ENCODE measurements at places on chromosomes 5 and 9. TPM values are rescaled to one million over a fixed set of nuclear protein-coding genes. Genes with fewer than 3 reads are reported as not detected.
A peak's percentile ranks its signal among the peaks of the same experiment; 100 is the strongest.

DNA sequence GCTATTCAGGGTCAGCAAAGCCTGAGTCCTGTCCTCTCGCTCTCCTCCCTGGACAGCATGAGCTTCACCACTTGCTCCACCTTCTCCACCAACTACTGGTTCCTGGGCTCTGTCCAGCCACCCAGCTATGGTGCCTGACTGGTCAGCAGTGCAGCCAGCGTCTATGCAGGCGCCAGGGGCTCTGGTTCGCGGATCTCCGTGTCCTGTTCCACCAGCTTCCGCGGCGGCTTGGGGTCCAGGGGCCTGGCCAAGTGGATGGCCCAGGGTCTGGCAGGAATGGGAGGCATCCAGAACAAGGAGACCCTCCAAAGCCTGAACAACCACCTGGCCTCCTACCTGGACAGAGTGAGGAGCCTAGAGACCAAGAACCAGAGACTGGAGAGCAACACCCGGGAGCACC is 8.6 kb downstream of the NIPBL start:
- no peak for DNase-seq

GRCh38 chr9:2560180-2560579 is 61.4 kb upstream of the VLDLR start:
- no peak for DNase-seq

AGXT2 gene
- total RNA-seq = not detected

DNA sequence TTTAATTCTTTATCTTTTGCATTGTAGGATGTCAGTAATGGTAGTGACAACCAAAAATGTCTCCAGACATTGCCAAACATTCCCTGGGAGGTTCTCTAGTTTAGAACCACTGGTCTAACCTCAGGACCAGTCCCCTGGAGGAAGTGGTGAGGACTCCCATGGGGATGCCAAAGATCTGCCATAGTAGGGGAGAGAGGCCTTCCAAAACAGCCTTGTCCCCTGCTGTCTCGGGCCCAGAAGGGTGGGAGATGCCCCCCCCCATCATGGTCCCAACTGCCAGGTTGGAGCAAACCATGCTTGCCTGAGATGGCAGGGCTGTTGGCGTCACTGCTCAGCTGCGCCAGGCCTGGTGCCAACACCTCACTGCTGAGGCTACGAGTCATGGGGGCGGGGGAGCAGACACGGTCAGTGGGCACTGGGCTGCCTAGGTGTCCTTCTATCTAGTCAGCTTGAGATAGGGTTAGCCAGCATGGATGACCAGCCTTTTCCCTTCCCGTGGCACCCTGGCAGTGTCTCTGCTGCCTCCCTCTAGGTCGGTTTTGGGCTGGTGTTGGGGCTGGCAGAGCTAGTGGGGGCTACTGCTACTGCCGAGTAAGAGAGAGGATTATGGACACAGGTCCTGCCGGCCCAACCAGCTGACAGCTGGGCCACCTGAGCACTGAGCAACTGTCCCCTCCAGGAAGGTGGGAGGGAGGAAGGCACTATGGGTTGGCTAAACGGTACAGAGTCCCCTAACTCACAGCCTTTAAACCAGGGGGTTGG is 8.3 kb upstream of the CXXC5 start:
- peak; percentile 25 for DNase-seq

GRCh38 chr9:129839324-129840023 is 4.2 kb downstream of the USP20 start:
- DNase-seq = no peak

GRCh38 chr9:99090336-99091130 is 14.4 kb upstream of the TGFBR1 start:
- no peak for DNase-seq

GRCh38 chr5:146797658-146798057 is 80.9 kb downstream of the PPP2R2B start:
- no peak for DNase-seq

DNA sequence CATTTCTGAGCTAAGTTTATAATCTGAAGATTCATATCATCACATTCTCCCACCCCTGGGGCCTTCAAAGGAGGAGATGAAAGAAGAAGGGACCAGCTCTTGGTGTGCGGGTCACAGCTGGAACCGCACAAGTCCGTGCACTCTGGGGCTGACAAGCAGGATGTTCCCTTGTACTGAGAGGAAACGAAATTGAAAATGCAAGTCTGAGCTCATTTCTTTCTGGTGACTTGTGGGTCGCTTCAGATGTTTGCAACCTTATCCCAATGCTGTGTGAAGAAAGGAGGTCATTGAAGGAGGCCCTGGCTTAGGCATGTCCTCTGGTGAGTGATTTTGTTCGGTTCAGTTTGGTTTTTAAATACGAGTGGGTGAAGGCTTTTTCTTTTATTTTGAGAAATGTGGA is 59.6 kb downstream of the C9orf152 start:
- no peak for DNase-seq

- no peak for DNase-seq
Observed at GRCh38 chr9:73371801-73372200, 220.1 kb downstream of the ANXA1 start.

- DNase-seq = no peak
Observed at GRCh38 chr5:95486191-95486590, 68.6 kb downstream of the SKIC3 start.

- DNase-seq = peak; percentile 96
Observed at GRCh38 chr9:111728617-111729366, 65.9 kb downstream of the SHOC1 start.

DNA sequence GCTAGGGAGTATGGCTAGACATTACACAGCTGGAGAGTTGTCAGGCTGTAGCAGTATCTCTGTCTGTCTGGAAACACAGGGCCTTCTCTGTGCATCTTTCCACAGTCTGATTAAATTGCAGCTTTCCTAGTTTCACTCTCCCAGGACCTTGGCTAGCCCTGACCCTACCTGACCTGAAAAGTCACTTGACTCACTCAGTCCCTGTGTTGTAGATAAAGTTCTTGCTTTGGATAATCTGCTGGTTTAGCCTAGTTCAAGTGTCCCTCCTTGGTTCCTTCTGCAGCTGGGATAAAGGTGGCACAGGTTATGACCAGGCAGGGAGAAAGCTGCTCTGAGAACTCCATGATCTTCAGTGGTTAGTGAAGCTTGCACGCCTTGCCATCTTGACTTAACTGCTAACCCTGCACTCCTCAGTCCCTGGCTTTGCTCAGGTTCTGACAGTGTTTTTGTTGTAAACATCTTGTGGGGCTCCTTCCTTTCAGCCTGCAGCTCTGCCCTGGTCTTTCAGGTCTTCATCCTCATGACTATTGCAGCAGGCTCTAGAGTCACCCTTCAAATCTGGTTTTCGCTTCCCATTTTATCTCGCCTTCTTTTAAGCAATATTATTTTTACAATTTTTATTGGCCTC is 101.0 kb downstream of the PIP5K1B start:
- no peak for DNase-seq

VLDLR gene
- 7.8 TPM for total RNA-seq

GRCh38 chr9:8832955-8833354 is 1033.4 kb upstream of the DMAC1 start:
- DNase-seq = no peak

RXRA gene
- total RNA-seq = 12.8 TPM

GRCh38 chr5:102876610-102877009 is 121.5 kb downstream of the PAM start:
- DNase-seq = no peak

DNA sequence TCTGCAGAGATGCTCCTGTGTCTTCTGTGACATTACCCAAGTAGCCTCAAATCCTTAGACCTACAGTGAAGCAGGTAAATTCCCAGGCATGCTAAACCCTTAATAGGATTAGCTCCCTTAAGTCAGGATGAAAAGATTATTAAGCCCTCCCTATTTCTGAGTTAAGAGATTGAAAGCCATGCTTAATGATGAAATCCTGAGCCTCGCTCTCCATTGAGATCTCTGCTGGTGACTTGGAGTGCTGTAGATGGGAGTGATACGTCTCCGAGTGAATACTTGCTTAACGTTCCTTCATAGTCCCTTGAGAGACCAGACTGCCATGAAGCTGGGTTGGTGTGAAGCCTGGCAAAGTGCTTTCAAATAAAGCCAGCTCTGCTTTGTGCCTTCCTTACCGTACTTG is 34.2 kb downstream of the AOPEP start:
- no peak for DNase-seq

DNA sequence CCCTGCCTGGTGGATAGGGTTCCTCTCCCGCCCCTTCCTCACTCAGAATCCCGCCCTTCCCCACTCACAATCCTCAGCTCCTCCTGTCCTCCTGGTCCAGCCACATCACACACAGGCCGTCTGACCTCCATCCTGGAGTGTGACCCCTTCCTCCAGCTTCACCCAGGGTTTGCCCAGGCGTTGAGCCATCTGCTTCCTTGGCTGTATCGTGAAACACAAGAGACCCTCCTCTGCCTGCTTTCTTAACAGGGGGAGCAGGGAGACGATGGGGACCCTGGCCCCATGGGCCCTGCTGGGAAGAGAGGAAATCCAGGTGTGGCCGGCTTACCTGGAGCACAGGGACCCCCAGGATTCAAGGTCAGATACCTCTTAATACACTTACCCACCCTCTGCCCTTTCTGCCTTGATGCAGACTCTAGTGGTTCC is 32.3 kb upstream of the ORM1 start:
- no peak for DNase-seq

DNA sequence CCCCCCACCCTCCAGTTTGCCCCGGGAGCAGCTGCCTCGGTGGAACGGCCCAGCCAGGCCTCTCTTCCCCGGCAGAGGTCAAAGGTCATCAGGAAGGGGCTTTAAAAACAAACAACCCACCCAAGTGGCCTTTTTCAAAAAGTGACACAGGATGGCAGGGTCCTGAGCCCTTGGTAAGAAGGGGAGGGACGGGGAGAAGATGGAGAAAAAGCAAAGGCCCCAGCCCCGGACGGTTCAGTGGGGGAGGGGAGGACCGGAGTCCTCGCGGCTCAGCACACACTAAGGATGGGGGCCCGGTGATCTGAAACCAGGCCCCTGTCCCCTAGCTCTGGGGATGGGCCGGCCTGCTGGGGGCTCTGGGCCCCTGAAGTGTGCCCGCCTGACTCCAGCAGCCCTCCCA is 1.1 kb downstream of the PRRX2 start:
- no peak for DNase-seq

NLN gene
- total RNA-seq = 33.6 TPM

DNA sequence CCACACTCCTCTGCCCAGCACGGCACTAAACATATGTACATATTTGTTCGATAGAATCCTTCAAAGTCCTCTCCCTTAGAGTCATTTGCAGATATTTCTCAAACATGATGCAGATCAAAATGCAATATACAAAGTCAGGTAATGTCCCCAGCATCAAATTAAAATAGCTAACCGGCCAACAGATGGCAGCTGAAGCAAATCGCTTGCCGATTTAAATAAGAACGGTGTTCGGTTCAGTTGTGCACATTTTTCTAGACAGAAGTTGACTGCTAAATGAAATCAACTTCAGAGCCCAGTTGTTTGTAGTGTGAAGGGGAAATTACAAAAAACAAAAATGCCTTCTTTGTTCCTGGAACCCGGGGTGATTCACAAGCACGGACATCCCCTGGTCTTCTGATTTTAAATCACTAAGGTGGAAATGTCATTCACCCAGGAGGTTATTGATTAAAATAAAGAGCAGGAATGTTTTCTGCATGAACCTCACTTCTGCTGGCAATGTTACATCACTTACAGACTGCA is 219.2 kb downstream of the EBF1 start:
- DNase-seq = no peak

ODF2 gene
- 30.2 TPM for total RNA-seq

GRCh38 chr5:124512952-124513632 is 233.3 kb downstream of the ZNF608 start:
- no peak for DNase-seq

DNA sequence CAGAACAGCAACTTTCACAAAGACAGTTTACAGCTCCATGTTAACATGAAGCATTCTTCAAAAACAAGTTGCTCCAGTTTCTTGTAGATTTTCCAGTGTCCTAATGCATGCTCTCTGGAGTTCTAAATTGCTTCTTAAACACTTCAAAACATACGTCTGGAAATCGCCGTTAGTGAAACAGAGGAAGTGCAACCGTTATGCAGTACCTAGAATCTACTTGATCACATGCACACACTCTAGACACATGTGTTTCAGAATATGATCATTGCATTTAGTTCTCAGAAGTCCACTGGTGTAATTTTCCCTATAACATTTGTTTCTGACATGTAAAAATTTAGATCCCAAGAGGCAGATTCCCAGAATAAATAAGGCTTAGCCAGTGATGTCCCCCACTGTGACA is 41.1 kb upstream of the RUFY1 start:
- no peak for DNase-seq

DNA sequence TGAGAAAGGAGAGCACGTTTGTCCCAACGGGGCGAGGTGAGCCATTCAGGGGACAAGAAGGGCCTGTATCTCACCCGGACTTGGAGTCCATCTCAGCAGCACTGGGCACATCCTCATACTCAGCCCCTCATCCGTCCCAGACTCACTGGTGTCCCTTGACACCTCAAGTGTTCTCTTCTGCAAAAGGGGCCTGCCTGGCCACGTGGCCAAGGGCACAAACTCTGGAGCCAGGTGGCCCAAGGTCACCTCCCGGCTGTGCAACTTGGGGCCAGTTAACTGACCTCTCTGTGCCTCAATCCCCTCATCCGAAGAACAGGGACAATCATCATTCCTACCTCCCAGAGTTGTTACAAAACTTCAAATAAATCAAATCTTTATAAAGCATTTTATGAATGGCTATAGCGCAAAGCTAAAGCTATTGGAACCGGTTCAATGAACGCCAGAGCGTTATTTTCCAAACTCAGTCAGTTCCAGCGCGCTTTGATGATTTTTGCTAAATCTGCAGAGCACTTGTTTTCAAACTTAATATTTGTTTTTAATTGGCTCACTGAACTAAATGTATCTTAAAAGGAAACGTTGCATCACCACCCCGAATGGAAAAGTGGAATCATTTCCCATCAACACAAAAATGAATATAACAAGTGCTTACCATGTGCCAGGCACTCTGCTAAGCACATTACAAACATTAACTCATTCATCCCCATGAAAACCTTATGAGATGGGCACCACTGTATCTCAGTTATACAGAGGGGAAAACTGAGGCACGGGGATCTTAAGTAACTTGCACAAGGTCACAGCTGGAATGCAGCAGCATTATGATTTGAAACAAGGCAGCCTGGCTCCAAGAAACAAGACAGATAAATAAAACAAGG is 49.3 kb downstream of the DUSP1 start:
- DNase-seq = no peak

GRCh38 chr9:125272697-125273096 is 11.1 kb downstream of the GAPVD1 start:
- no peak for DNase-seq

GRCh38 chr5:25005431-25005830 is 360.7 kb upstream of the CDH10 start:
- DNase-seq = no peak

- DNase-seq = no peak
Observed at GRCh38 chr5:88732181-88732633, 150.8 kb downstream of the MEF2C start.

GRCh38 chr9:113468716-113469448 is 5.4 kb downstream of the RGS3 start:
- no peak for DNase-seq

PCDHGA5 gene
- 0.50 TPM for total RNA-seq

CA9 gene
- 1.3 TPM for total RNA-seq

SLCO4C1 gene
- not detected for total RNA-seq

RFESD gene
- 2.2 TPM for total RNA-seq

PLEKHG4B gene
- total RNA-seq = 7.3 TPM

PCDHA12 gene
- total RNA-seq = 0.60 TPM

MAP1B gene
- 50.3 TPM for total RNA-seq

SPATA6L gene
- total RNA-seq = not detected

- peak; percentile 20 for DNase-seq
Observed at GRCh38 chr5:170427672-170428236, 38.6 kb upstream of the KCNMB1 start.

All from H4 (cell line).